Activated naive CD4-positive, alpha-beta T cell treated with Interleukin-2 at 50 U/mL for 16 hours (primary cell): ENCODE measurements at places on chromosomes 7 and 10.

DNA sequence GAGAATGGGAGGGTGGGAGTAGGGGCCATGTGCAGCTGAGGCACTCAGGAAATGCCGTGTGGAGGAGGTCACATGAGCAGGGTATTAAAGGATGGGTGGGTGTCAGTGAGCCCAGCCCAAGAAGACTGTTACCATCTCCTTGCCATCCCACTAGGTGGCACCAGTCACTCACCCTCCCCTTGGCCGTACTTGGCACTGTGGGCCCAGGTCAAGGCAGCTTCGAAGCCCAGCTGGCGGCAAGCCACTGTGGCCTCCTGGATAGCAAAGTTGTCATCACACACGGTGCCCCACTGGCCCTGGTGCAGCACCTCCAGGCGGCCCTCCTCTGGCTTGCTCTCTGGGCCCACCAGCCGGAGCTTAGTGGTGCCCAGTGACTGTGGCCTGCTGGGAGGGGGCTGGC, 5.4 kb downstream of the LOXL4 start:
- DNase-seq: no peak

GRCh38 chr10:107081644-107082043, 82.9 kb downstream of the SORCS1 start:
- DNase-seq: no peak

- DNase-seq: no peak
These were observed 1.5 kb downstream of the DOCK4 start for GRCh38 chr7:112204499-112205342.

DNA sequence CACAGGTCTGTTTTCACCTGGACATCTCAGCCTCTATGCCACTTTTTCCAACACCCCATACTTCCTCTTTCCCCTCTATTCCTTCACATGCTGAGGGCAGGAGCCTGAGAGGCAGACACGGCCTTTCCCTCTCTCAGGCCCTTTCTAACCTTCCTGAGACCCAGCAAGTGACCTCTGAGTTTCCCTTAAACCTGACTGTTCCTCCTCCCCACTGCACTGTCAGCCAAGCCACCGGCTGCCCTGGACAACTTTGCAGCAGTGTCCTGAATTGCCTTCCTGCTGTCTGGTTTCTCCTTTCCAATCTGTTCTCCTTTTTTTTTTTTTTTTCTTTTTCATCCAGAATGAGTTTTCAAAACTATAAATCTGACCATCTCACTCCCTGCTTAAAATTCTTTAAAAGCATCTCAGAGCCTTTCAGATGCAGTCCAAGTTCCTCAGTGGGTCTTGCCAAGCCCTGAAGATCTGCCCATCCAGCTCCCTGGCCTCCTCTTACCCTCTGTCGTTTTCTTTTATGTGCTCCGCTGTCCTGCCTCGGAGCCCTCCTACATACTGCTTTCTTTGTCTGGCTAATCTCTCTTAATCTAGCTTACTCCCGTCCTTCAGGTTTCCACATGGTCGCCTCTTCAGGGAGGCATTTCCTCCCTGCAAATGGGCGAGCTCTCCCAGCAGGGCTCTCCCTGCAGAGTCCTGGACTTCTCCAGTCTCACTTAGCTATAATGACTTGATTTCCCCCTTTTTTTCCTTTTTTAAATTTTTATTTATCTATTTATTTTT, 30.5 kb downstream of the SLC13A4 start:
- no peak for DNase-seq
